Activated naive CD4-positive, alpha-beta T cell treated with anti-CD3 and anti-CD28 coated beads for 36 hours (primary cell): ENCODE measurements at places on chromosomes 3 and 15. TPM values are rescaled to one million over a fixed set of nuclear protein-coding genes. Genes with fewer than 3 reads are reported as not detected.

DNA sequence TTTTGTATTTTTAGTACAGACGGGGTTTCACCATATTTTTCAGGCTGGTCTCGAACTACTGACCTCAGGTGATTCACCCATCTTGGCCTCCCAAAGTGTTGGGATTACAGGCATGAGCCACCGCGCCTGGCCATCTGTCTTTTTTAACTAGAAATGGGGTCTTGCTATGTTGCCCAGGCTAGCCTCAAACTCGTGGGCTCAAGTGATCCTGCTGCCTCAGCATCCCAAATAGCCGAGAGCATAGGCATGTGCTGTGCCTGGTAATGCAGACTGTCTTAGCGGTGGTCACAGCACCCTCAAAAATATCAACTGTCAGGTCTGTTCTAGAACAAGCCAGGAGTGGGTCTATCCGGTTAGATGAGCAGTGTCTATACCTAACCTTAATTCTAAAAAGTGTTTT lies 48.2 kb downstream of the SPATA12 start:
- no peak for DNase-seq

DNA sequence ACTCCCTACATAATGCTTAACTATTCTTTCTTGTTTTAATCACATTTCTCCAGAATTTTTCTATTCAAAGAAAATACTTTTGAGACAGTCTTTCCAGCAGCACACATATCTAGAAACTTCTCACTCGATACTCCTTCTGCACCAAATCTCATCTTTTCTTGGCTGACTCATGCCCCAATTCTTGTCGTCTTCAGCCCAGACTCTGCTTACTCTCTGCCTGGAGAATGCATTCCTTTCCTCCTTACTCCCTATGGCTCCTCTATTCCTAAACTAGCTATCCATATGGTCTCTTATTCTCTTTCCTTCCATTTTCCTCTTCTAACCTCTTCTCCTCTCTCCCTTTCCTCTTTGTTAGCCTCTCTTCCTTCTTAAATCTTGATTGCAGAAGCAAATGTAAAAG lies 158.7 kb downstream of the GBE1 start:
- no peak for DNase-seq

GATA2 gene
- not detected for total RNA-seq

DNA sequence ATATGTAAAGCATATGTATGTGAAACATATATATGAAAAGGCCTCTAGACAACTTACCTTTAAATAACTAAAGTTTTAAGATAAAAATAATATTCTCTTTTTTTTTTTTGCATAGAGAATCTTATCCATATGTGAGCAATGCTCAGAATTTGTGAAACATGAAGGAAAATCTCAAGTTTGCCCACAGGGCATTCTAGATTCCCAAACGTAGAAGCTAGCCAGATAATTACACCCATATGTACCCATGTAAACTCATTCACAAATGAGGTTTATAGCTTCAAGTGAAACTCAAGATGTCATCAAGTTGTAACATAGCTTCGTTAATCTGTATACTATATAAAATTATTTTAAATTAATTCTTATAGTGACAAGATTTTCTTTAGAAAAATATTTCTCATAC lies 537.3 kb upstream of the NR2F2 start:
- DNase-seq: no peak

DNA sequence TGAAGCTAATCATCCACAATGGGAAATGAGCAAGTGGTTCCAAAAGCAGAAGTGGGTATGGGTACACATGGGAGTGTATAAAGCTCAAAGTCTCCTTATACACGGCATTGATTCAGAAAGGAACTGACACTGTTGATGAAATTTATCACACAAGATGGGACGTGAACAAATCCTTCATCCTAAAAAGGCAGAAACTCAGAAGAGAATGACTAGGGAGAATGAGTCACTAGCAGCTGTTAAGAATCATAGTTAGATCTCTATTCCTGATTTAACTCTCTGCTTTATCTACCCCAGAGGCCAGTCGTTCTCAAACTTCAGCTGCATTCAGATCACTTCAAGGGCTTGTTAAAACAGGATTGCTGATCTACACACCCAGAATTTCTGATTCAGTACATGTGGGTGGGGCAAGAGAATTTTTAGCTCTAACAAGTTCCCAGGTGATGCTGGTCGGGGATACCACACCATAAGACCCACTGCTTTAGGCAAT lies 97.7 kb upstream of the PHLDB2 start:
- peak; percentile 54 for DNase-seq

DNA sequence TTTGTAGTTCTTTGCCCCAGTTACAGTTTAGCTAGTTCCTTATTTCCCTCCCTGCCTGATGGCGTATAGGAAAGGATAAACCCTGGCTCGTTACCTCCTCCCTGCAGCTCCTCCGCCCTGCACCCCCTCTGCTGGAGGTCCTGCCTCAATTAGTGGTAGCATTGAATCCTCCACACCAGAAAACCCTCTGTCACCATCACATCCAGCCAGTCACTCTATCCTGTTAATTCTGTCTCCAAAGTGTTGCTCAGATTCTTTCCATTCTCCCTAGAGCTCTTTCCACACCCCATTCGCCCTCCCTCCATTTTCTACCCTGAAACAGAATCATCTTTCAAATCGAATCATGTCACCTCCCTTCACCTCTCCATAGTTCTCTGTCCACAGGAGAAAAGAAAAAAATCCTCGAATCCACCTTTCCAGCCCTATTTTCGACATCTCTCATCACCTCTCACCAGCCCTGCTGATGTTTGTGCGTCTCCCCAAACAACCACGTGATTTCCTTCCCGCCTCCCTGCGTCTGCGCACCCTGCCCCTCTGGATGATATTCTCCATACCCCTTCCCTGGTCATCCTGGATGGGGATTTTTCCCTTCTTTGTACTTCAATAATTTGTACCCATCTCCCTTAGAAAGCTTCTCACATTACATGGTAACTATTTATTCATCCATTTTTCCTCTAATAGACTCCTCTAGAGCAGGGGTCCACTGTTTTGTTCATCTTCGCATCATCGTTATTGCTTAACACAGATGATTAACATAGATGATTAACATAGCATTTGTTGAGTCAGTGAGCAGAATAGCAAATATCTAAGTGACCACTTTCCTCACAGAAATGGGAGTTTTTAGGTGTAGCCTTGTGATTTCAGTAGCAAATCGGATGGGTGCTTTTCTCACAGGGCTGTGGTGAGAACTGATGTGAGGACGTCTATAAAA lies 37.1 kb downstream of the MAP3K13 start:
- DNase-seq: no peak

CD86 gene
- not detected for total RNA-seq

DNA sequence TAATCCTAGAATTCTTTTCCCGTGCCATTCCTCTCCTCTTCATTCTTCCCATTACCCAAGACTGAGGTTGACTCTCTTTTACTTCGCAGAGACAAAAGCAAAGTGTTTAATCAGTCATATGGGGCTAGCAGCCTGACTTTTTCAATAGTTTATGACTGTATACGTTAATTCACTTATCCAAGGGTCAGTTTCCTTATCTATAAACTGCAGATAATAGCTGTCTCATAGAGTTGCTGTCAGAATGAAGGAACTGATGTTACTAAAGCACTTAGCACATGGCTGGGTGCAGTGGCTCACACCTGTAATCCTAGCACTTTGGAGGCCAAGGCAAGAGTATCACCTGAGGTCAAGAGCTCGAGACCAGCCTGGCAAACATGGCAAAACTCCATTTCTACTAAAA lies 43.5 kb upstream of the ULK4 start:
- DNase-seq: no peak

DNA sequence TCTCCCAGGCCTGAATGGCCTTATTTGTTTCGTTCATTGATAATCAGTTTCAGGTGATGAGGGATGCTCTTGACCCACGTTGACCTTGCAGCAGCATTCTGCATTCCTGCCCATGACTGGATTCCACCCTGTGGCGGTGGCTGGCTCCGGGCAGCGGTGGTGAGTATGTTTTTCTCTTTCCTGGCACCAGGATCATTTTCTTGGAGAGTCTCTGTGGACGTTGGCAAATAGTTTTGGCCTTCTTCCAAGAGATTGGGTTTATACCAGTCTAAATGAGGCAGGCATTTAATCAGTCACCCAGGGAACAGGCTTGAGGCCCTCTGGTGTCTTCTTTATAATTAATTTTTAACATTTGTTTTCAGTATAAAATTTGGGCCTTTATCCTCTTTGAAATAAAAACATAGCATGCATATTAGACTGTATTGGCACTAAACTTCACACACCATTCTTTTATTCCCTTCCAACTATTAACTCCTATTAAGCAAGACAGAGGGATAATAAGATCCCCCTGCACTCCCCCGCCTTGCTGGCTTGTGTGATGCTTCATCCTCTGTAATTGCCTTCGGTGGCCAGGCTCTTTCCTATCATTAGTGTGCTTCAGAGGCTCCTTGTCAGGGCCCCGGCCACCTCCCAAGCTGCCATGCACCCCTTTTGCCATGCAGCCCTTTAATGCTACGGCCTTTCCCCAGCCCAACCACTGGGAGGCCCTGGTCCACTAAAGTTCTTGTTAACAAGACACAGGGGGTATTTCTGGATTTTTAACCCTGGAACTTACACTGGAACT lies 176.2 kb upstream of the TOPAZ1 start:
- no peak for DNase-seq

DNA sequence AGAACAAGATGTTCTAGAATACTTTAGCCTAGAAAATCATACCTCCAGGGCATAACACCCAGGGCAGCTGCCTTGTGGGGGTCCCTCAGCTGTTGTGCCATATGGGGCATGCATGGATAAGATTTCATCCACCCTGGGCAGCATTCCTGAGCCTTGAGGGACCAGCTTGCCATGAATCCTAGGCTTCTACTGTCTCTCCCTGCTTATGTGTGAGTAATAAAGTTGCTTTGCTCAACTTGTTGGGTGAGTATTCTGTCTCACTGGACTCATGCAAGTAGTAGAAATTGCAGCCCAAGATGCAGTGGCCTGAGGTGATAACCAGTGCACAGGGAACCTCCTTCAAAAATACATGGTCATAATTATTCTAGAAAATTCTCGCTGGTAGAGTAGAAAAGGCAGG lies 52.1 kb upstream of the EPHB1 start:
- DNase-seq: no peak

DNA sequence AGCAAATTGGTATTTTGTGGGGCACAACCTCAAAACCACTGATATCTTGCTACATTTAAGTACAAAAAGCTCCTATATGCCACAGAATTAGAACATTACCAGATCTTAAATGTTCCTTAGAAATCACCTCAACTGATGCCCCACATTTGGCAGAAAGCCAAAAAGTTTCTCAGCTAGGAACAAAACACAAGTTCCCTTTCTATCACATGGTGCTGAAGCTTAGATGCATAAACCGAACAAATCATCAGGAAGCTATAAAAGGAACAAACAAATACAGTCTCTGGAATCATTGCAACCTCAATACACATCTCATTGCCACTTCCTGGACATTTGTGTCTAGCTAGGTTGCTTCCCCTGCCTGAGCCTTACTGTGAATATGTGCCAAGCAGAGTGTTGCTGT lies 492.6 kb downstream of the LPP start:
- no peak for DNase-seq

DNA sequence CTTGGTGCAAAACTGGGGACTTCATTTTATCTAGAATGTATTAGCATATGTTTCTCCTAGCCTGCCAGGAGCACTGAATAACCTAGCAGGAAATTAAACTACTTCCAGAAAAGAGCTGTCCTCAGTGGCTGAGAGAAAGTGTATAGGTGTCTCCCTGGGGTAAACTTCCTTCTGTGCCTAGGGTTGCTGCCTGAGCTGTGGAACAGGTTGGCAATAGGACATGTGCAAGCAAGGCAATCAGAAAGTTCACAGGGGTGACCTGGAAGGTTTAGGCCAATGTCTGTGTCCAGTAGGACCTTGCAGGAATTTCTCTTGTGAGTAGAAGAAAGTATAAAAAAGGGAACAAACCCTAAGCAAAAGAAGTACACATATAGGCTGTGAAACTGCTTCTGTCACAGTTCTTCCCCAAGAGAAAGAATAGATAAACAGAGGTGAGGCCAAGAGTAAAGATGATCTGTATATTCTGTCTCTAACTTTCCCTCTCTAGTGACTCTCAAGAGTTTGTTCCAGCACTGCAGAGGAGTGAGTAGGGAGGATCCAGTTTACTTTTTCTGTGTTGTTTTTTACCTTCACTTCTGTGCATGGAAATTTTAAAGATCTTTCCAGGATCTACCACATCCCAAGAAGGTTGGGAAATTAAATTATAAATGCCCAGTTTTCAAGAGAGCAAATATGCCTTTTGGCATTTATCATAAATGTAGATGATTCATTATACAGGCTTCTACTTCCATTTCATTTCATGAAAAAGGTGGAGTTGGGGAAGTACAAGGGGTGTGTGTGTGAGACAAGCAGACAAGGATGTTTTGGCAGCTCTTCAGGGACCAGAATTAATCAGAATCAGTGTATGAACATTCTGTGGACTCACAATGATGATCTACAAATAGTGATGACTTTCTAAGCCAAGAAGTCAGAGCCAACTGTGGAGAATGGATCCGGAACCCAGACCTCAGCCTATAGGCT lies 155.2 kb downstream of the RBPMS2 start:
- DNase-seq: peak; percentile 46

DNA sequence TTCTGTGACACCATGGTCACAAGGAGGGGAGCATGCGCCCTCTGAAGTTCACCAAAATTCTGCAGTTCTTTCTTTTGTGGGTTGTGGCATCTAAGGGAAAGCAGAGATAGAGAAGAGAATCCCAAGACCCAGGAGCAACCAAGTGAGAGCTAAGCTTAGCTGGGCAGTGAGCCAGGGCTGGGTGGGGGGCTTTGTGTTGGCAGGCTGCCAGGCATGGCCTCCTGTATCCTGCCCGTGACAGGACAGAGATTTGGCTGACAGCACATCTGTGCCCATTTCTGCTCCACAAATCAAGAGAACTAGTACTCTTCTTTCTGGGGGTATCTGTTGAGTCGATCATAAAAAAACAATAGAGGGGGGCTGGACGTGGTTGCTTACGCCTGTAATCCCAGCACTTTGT lies 66.2 kb downstream of the NMNAT3 start:
- no peak for DNase-seq

SCG5 gene
- 0.57 TPM for total RNA-seq

PLA2G4D gene
- total RNA-seq: not detected

- DNase-seq: no peak
These were observed 50.4 kb upstream of the TJP1 start for GRCh38 chr15:29872716-29873115.

CACNA2D3 gene
- not detected for total RNA-seq

GOLGA6B gene
- not detected for total RNA-seq

DNA sequence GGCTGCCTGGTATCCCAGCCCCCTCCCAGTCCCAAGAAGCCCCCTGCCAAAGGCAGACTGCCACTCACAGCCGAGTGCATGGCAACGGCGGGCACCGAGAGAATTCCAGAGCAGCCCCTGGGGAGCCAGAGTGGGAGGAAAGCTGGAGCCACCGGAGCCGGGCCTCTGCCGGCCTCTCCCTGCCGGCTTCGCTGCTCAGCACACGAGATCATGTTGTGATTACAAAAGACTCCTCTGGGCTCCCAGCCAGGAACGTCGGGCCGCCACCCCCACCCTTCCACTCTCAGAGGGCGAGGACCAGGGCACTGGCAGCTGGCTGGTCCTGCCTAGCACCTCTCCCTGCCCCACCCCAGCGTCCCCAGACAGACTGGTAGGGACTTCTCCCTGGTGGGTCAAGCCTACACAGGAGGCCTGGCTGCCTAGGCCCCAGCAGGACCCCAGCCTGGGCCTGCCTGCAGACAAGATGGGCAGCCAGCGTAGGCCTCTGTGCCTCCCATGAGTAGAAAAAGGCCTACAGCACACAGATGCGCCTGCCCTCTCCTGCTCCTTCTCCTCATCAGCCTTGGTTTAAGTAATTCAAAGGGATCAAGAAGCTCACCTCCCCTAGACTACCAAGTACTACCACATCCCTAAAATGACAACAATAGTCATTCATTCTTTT lies at the start of gene CCDC9B:
Gene CCDC9B (minus strand): TSS at position 200 of the 661 bp plus-strand sequence. CDS start 120 bp downstream, at position 80.
- no peak for DNase-seq
